M059J (cell line): ENCODE measurements at places on chromosomes 13 and 19.

DNA sequence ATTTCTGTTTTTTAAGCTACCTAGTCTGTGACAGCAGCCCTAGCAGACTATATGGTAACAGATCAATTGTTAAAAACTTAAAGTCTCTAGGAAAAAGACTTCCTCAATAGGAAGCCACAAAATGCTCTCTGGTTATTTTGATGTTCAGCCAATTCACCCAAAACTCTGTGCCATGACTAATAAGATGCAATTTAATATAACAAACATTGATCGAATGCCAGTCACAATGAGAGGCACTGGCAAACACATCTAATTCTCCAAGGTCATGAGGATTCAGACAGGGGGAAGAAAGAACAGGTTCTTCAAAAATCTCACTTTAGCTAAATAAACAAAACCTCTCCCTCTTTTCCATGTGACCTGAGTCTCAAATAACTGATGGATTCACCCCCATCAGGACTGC lies 107.5 kb downstream of the SUCLA2 start:
- peak; percentile 27 for DNase-seq

GRCh38 chr19:58398087-58398486 lies 2.6 kb downstream of the RNF225 start:
- DNase-seq, result no peak

DNA sequence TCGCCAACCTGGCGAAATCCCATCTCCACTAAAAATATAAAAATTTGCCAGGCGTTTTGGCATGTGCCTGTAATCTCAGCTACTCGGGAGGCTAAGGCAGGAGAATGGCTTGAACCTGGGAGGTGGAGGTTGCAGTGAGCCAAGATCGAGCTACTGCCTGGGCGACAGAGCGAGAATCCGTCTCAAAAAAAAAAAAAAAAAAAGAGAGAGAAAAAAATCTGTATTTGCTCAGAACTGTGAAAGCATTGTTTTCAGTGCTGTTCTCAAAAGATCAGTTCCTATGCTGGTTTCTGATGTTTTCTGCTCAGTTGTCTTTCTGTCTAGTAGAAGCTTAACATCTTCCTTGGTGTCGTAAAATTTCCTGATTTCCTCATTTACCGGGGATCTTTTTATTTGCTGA lies 2.5 kb downstream of the SF3A2 start:
- no peak for DNase-seq

GRCh38 chr13:52461265-52461664 lies 6.0 kb downstream of the CKAP2 start:
- no peak for DNase-seq

DNA sequence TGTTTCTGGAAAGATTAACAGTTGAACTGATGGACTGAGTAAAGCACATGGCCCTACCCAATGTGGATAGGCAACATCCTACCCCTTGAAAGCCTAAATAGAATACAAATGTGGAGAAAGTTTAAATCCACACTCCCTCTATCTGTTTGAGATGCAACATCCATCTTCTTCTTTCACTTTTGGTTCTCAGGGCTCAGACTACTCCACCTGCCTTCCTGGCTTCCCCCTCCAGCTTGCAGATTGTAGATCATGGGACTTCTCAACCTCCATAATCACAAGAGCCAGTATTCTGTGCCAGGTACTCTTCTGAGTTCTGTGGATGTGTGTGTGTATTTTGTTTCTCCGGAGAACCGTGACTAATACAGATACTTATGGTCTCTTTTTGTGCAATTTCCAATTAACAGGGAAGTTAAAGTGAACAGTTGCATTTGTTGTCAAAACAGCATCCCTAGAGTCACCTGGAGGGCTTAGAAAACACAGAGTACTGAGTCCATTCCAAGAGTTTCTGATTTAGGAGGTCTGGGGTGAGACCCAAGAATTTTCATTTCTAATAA lies 590.3 kb upstream of the MIR17HG start:
- DNase-seq, result peak; percentile 2

DNA sequence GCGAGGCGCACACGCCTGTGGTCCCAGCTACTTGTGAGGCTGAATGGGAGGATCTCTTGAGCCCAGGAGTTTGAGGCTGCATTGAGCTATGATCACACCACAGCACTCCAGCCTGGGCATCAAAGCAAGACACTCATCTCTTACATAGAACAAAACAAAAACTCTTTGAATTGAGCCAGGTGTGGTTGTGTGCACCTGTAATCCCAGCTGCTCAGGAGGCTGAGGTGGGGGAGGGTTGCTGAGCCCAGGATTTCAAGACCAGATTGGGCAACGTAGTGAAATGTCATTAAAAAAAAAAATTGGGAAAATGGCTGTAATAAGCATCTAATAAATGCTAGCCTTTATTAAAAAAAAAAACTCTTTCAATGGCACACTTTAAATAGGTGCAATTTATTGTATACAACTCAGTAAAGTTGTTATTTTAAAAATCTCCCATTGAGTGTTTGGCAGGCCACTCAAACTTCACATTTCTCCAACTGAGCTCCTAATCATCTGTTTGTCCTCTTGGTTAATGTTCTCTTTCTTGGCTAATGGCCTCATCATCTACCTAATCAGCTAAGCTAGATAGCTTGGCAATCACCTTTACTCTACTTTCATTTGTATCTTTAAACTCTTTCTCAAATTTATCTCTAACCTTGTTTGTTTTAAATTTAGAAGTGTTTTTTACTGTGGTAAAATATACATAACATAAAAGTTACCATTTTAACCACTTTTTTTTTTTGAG lies 28.1 kb upstream of the HMGB1 start:
- no peak for DNase-seq
